ENCODE measurements at places on chromosomes 7 and 10.

DNA sequence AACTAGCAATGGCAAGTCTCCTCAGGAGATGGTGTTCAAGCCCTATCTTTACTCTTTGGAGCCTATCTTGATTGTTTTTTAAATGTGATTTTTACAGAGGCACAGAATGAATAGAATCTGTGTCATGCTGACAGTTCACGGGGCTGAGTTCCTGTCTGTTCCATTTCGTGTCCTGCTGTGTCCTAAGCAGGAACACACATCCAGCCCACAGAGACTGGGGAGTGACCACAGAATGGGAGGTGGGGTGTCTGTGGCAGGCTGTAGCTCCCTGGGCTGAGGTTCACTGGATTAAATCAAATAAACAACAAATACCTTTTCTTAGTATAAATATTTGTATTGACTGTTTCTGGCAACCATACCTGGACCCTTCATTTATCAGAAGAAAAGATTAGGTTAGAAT lies 73.4 kb upstream of the CARD11 start:
- peak overlapping the region; percentile 82 for H3K27ac ChIP-seq
- H3K4me3 ChIP-seq = peak overlapping the region; percentile 92
- DNase-seq = no peak
- H3K36me3 ChIP-seq = peaks cover 8% of the 10 kb centered on the region
- H3K27me3 ChIP-seq = no peaks in the 10 kb centered on the region
- H3K4me1 ChIP-seq = peaks cover 48% of the 10 kb centered on the region

GRCh38 chr10:28842321-28842720 lies 165.0 kb downstream of the BAMBI start:
- no peaks in the 10 kb centered on the region for H3K36me3 ChIP-seq
- no peak for DNase-seq
- peaks cover 2% of the 10 kb centered on the region for H3K27me3 ChIP-seq
- H3K4me3 ChIP-seq = no peak overlapping the region
- no peaks in the 10 kb centered on the region for H3K4me1 ChIP-seq

- H3K36me3 ChIP-seq = no peaks in the 10 kb centered on the region
- no peak overlapping the region for H3K27ac ChIP-seq
- H3K4me3 ChIP-seq = no peak overlapping the region
- H3K4me1 ChIP-seq = no peaks in the 10 kb centered on the region
These were observed 34.5 kb upstream of the SKAP2 start for GRCh38 chr7:26898891-26899290.

DNA sequence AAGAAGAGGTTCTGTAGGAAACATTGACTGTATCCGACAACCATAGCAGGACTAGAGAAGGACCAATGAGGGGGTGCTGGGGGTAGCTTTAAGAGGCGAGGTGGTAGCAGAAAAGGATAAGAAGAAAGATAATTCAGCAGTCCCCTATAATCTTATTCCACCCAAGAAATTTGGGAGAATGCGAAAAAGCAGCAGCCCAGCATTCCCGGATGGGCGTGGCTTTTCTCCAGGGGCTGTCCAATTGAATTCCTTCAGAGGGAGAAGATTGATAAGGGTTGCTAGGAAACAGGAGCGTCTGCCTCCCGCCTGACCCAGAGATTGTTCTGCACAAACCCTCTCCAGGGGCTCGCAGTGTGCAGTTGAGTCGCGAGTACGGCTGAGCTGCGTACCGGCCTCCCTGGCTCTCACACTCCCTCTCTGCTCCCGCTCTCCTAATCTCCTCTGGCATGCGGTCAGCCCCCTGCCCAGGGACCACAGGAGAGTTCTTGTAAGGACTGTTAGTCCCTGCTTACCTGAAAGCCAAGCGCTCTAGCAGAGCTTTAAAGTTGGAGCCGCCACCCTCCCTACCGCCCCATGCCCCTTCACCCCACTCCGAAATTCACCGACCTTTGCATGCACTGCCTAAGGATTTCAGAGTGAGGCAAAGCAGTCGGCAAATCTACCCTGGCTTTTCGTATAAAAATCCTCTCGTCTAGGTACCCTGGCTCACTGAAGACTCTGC lies at the start of gene GRM3:
GRM3 (plus strand) TSS at position 349 of the 721 bp plus-strand sequence. CDS start 121,237 bp downstream, outside the sequence.
- H3K4me3 ChIP-seq = no peak within 1 kb of the TSS
- peaks cover 21% of the 10 kb centered on the region for H3K27me3 ChIP-seq
- no peaks in the 10 kb centered on the region for H3K4me1 ChIP-seq
- no peak within 1 kb of the TSS for H3K27ac ChIP-seq
- no peak for DNase-seq
